Activated CD8-positive, alpha-beta T cell treated with anti-CD3 and anti-CD28 coated beads for 36 hours (primary cell): ENCODE measurements at places on chromosomes 2 and 18. TPM values are rescaled to one million over a fixed set of nuclear protein-coding genes. Genes with fewer than 3 reads are reported as not detected.

DNA sequence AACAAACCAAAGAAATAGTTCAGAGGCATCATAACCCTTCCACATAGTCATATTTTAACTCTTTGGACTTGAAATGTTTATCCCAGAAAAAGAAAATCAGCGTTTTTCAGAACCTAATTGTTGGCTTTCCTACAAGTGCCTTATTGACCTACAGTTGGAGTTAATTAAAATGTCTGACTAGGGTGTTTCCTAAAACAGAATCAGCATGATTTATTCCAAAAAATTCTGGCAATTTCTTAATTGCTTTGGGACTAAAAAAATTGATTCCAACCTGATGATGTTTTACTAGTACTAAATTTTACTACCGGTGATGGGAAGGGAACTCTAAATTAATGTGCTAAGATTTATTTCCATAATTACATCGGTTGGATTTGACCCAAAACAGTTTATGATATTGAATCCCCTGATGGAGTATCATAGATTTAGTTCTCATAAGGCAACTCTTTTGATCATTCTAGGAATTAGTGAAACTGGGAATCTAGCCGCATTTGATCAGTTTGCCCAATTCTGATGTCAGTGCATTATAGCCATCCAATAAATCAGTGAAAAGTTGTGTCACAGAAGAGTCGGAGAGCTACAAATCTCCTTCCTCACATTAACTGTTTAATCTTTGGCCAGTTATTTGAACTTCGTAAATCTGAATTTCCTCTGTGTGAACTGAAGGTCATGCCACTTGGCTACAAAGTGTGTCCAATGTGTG is 134.3 kb upstream of the DSEL start:
- no peak for DNase-seq
- H3K27ac ChIP-seq, result no peak overlapping the region
- H3K36me3 ChIP-seq, result no peaks in the 10 kb centered on the region
- H3K4me1 ChIP-seq, result no peaks in the 10 kb centered on the region
- no peak overlapping the region for H3K4me3 ChIP-seq

DNA sequence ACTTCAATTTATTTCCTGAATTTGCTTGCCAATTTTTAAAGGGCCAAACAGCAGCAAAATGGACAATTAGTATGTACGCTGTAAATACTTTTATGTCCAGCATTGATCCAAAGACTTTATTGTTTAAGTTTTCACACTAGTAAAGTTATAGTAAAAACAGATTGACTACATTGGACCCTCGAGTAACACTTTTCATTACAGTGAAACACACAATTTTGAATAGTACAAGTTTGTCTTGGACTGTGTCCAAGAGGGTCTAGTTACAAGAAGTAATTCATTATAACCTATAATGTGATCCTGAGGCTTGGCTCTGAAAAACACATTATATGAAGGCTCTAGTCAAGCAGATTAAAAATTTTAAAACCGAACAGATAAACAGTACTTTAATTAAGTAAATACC is 11.4 kb upstream of the RBBP8 start:
- no peak overlapping the region for H3K4me3 ChIP-seq
- no peak overlapping the region for H3K27ac ChIP-seq
- H3K36me3 ChIP-seq, result no peaks in the 10 kb centered on the region
- H3K27me3 ChIP-seq, result no peaks in the 10 kb centered on the region

GRCh38 chr2:74206180-74206688 is 7.8 kb downstream of the MTHFD2 start:
- peak overlapping the region; percentile 97 for H3K27ac ChIP-seq
- peaks cover 82% of the 10 kb centered on the region for H3K36me3 ChIP-seq
- peak; percentile 80 for DNase-seq
- peak overlapping the region; percentile 67 for H3K4me3 ChIP-seq
- H3K27me3 ChIP-seq, result no peaks in the 10 kb centered on the region
- peaks cover 59% of the 10 kb centered on the region for H3K4me1 ChIP-seq

Gene MEP1B
- not detected for total RNA-seq

- no peak overlapping the region for H3K27ac ChIP-seq
- no peaks in the 10 kb centered on the region for H3K36me3 ChIP-seq
- no peaks in the 10 kb centered on the region for H3K27me3 ChIP-seq
- no peaks in the 10 kb centered on the region for H3K4me1 ChIP-seq
These were observed 93.6 kb downstream of the SCN9A start for GRCh38 chr2:166282154-166282553.

Gene STAT4
- total RNA-seq, result 72.2 TPM

DNA sequence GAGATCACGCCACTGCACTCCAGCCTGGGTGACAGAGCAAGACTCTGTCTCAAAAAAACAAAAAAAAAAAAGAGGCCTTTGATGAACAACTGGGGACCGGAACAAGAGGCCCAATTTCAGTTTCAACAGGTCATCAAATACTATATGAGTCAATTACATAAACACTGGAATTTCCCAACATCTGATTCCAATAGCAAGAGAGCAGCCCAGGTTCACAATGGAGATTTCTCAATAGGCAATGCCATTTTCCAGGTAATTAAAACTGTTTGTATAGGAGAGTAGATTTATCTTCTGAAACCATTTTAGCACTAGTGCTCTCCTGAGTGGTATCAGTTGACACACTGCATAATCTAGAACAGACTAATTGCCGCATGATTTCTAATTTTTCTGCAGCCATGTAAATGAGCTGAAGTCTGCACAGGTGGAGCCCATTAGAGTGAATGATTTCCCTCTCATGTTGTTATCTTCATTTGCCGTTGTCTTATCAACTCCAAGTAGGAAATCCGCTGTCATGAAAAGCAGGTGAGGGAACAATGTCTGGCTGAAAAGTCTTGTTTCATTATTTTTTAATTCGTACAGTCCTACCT is 264.1 kb upstream of the MEIS1 start:
- H3K27ac ChIP-seq, result no peak overlapping the region
- no peak overlapping the region for H3K4me3 ChIP-seq
- DNase-seq, result no peak

- peak; percentile 79 for DNase-seq
- H3K36me3 ChIP-seq, result peaks cover 2% of the 10 kb centered on the region
- peak overlapping the region; percentile 66 for H3K4me3 ChIP-seq
- peak overlapping the region; percentile 92 for H3K27ac ChIP-seq
- peaks cover 80% of the 10 kb centered on the region for H3K4me1 ChIP-seq
These were observed 135.8 kb downstream of the HDAC4 start for GRCh38 chr2:239264838-239265651.

Gene DCDC2C
- not detected for total RNA-seq

- peaks cover 2% of the 10 kb centered on the region for H3K36me3 ChIP-seq
- H3K27me3 ChIP-seq, result no peaks in the 10 kb centered on the region
- peak overlapping the region; percentile 32 for H3K4me3 ChIP-seq
- peaks cover 37% of the 10 kb centered on the region for H3K4me1 ChIP-seq
These were observed 4.0 kb upstream of the RTN4 start for GRCh38 chr2:55054106-55054875.

DNA sequence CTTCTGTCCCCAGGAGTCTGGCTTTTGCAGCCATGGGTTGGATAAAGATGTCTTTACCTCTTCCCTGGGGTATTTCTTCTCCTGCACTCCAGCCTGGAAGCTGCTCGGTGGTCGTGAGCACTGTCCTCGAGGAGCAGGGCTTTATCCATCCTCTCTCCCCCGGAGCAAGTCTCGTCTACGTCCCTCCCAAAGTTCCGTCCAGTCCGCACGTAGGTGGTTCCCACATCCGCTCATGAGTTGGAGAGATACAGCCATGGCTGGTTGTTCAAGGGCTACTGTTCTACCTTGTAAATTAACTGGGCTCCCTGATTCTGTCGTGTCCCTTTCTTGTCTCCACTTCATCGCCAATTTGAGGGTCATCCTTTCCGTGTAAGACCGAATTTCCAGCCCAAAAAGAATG is 47.1 kb downstream of the TRAPPC12 start:
- no peak overlapping the region for H3K27ac ChIP-seq
- no peak for DNase-seq
- peaks cover 7% of the 10 kb centered on the region for H3K4me1 ChIP-seq
- H3K27me3 ChIP-seq, result no peaks in the 10 kb centered on the region
- no peak overlapping the region for H3K4me3 ChIP-seq

- H3K4me3 ChIP-seq, result no peak overlapping the region
- no peak overlapping the region for H3K27ac ChIP-seq
- H3K4me1 ChIP-seq, result no peaks in the 10 kb centered on the region
- no peak for DNase-seq
- no peaks in the 10 kb centered on the region for H3K36me3 ChIP-seq
- no peaks in the 10 kb centered on the region for H3K27me3 ChIP-seq
These were observed 17.3 kb upstream of the B3GNT7 start for GRCh38 chr2:231378026-231378722.

Gene HOXD9
- total RNA-seq, result not detected

- peak; percentile 40 for DNase-seq
- no peaks in the 10 kb centered on the region for H3K27me3 ChIP-seq
- H3K36me3 ChIP-seq, result peaks cover 42% of the 10 kb centered on the region
- peak overlapping the region; percentile 99 for H3K4me3 ChIP-seq
These were observed 894 bp downstream of the SMAD7 start for GRCh38 chr18:48949606-48950535.

DNA sequence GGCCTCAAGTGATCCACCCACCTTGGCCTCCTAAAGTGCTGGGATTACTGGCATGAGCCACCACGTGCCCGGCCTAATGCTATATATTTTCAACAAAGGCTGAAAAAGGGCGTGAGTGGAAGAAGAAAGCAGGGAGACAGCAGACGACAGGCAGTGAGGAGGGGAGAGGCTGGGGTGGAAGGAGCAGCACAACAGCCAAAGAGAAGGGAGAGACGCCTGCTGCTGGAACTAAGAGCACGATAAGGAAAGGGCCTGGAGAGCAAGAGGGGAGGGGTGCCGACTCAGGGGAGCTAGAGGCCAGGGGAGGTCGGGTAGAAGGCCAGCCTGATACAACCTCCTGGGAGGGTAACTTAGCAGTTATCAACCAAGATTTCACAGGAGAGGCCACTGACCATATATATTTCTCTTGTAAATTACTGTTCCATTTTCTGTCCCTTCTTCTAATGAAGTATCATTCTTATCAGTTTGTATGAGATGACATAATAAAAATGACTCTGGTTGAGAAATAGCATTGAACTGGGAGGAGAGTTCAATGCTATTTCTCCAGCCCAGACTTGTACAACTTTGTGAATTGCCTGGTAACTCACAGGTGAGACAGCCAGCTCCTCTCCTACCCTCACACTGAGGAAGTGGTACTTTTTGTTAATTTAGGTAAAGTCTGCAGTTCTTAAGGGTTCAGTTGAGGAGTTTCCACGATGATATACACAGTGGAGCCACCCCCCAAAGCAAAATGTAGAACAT is 5.8 kb upstream of the RNU4ATAC start:
- no peaks in the 10 kb centered on the region for H3K27me3 ChIP-seq
- peak overlapping the region; percentile 53 for H3K27ac ChIP-seq
- no peak for DNase-seq

Gene IKZF2
- total RNA-seq, result 28.7 TPM

Gene SLC38A11
- total RNA-seq, result not detected

Gene EVA1A
- total RNA-seq, result 0.43 TPM

DNA sequence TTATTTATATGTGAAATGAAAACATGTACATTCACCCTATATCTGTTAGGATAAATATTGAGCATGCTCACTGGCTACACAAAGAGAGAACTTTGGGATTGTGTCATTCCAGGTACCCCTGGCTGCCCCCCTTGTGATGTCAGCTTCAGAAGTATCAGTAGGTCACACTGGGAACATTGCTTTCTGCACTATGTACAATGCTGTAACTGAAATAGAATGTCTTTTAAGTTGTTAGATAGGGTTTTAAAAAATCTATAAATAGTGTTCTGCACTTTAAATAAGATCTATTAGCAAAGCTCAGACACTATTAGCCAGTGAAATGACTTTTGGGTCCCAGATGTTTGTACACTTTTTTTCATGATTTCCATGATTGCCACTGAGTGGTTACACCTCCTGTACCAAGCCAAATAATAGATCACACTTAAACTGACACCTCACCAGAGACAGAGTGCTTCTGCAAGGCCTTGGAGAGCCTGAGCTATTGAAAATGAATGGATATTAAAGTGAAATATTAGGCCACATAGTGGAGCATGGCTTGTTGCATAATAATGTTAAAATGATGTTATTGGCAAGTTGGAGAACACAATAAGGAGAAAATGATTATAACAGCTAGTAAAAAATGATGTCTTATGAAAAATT is 297.0 kb upstream of the NXPH2 start:
- no peak overlapping the region for H3K4me3 ChIP-seq
- no peaks in the 10 kb centered on the region for H3K27me3 ChIP-seq
- no peak for DNase-seq
- H3K27ac ChIP-seq, result no peak overlapping the region

DNA sequence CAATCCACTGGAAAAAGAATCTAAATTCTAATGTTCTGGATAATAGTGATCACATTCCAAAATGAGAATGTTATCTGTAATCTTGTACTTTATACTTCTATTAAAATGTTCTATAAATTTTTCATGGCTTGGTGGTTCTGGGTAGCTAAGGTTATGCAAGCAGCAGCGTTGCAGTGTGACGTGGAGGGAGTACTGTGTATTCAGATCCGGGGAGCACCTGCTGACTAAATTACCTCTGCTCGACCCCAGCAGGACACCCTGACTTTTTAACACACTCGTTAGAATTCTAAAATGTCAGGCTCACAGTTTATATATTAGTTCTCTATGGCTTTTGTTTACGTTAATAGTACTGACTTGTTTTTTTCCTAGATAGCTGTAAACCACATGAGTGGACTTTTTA is 13.0 kb downstream of the ATIC start:
- H3K4me3 ChIP-seq, result no peak overlapping the region
- peaks cover 71% of the 10 kb centered on the region for H3K36me3 ChIP-seq
- H3K27me3 ChIP-seq, result no peaks in the 10 kb centered on the region
- no peak for DNase-seq
- peaks cover 37% of the 10 kb centered on the region for H3K4me1 ChIP-seq

DNA sequence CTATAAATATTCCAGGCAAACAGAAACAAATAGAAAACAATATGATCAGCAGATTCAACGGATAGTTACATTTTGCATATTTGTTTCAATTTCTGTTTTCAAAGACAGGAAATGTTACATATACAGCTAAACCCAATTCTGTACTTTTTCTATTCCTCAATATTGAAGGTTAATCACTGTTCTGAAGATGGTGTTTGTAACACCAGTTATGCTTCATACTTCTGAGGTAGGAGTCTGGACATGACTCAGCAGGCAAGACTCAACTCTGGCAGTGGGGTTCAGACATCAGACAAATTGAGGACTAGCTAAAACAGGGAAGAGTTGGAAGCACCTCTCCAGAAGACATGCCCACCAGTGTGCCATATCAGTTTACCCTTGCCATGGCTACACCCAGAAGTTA is 16.6 kb downstream of the SERPINB13 start:
- peaks cover 6% of the 10 kb centered on the region for H3K27me3 ChIP-seq
- no peak overlapping the region for H3K4me3 ChIP-seq
- no peak overlapping the region for H3K27ac ChIP-seq
- H3K36me3 ChIP-seq, result no peaks in the 10 kb centered on the region
- H3K4me1 ChIP-seq, result no peaks in the 10 kb centered on the region
- no peak for DNase-seq

DNA sequence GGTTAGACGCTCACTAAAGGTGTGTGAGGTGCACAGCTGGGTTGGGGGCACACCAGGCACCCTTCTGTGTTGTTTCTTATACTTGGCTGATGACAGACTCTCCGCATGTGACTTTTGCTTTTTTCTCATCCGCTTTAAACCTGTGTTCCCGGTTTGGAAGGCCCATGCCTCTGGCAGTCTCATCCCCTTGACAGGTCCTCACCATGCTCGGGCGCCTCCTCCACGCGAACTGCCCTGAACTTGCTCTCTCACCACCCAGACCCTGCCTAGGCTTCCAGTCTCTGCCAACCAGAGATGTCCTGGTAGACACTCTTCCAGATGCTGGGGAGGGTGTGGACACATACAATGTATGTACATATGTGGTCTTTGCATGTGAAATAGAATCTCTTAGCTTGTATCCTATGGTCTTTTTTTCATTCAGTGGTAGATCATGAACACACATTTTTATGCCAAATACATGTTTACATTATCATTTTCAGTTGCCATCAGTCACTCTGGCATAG is 79.8 kb downstream of the LIMS1 start:
- peaks cover 65% of the 10 kb centered on the region for H3K4me1 ChIP-seq
- H3K27ac ChIP-seq, result peak overlapping the region; percentile 76
- no peak overlapping the region for H3K4me3 ChIP-seq
